ENCODE measurements at places on chromosomes 13 and 19.

DNA sequence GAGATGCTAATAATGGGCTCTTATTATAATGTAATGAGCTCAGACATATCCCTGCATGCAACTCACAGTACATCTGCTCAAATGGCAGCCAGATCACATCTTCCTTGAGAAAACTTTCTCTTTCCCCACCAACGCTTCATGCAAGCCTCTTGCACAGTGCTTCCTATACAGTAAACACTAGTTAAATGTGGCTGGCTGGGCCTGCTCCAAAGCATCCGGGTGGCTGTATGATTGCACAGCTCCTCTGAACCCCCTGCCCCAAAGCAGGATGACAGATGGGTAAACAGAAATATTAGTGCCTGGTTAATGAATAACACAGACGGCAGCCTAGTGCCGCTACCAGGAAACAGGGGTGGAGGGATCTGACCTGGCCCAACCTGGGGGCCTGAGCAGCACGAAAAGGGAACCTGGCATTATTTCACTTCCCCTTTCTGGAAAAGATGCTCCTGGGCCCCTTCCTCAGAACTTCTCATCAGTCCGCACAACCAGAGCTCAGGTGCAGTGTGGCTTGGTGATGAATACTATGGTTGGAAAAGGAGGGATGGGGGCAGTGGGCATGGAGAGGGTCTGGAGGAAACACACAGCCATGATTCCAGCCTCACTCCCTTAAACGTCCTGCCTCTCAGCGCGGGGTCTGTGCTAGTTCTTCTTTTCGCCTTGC lies 10.8 kb downstream of the FFAR2 start:
- no peak for DNase-seq

- no peak for DNase-seq
Observed at GRCh38 chr19:33609353-33609752, 12.4 kb upstream of the CHST8 start.

DNA sequence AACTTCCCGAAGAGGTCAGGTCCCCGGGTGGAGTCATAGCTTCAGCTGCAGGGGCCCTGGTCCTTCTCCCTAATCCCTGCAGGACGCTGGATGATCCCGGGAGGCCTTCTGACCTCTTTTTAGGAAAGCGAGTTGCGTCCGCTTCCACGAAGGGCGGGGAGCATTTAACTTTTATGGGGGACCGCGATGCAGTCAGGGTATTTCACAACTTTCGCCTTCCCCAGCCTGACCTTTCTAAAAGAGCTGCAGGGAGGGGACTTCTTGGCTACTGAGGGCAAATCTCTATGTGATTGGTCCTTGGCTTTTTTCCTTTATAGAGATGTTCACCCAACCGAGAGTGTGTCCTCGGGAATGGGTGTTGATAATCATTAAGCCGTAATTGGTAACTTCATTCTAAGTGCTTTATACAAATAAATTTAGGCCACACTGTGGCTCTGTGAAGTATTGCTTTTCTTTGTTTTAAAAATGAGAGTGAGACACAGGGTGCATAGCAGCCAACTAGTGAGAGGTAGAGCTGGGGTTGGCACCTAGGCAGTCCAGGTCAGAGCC lies 778 bp downstream of the ZNF230 start:
- DNase-seq: no peak

DNA sequence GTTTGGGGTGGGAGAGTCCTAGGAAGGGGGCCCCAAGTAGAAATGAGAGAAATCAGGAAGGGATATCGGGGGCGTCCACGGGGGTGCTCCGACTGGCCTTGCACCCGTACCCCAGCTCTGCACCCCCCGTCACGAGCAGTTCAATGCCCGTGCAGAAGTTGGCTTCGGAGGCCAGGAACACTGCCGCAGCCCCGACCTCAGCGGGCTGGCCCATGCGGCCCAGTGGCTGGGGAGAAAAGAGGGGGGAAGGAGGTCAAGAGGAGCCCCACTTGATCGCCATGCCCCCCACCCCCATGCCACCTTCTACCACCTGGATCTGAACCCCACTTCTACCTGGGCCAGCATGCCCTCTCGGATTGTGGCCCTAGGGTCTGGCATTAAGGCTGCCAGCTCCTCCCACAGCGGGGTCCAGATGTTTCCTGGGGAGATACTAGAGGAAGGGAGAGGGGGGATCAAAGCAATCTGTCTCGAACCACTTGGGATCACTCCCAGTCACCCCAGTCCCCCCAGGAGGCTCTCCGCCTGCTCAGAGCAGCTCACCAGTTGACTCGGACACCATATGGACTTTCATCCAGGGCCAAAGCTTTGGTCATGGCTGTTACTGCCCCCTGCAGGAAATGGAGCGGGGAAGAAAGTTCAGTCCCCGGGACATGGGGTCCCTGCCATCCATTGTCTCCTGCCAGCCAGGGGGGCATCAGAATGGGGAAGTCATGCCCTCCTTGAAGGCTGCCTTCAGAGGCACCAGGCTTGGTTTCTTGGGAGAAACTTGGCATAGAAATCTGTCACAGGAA lies 2.5 kb upstream of the BCAT2 start:
- no peak for DNase-seq

DNA sequence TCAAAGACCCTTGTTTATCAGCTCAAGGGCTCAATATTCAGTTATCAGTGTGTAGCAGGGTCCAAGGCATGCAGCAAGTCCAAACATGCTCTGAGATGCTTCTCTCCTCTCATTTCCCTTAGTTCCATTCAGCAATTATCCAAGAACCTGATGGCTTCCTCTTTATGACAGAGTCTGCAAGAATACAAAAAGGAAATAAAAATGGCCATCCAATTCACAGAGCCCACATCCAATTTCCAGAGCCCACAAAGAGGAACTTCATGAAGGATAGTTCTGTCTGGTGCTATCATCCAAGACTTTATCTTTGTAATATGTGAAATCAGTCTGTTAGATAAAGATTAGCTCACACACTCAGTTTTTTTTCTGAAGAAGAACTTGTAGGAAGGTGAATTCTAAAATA lies 217.2 kb downstream of the LACC1 start:
- DNase-seq: no peak

DNA sequence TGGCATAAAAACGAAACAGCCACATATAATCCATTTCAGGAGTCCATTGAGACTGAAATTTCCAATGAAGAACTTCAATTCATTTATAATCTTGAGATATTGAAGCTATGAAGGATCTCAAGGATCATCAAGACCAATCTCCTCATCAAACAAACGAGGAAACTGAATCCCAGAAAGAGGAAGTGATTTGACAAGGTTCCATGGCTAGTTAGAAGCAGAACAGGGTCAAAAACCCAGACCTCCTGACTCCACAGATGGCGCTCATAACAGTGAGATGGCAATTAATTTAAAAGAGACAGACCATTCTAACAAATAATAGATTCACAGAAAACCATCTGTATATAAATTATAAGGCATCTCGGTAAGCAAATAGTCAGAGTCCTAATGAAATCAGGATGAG lies 229.7 kb downstream of the KCTD12 start:
- DNase-seq: no peak

GRCh38 chr19:49927526-49928264 lies 1.3 kb upstream of the ATF5 start:
- DNase-seq: no peak

DNA sequence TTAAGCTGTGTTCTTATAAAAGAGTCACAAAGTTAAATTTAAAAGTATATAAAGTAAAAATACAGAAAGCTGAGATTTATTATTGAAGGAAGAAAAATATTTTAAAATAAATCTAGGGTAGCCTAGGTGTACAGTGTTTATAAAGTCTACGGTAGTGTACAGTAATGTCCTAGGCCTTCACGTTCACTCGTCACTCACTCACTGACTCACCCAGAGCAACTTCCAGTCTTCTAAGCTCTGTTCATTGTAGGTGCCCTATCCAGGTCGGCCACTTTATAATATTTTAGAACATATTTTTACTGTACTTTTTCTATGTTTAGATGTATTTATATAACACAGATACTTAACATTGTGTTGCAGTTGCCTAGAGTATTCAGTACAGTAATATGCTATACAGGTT lies 47.4 kb downstream of the NDFIP2 start:
- DNase-seq: no peak

DNA sequence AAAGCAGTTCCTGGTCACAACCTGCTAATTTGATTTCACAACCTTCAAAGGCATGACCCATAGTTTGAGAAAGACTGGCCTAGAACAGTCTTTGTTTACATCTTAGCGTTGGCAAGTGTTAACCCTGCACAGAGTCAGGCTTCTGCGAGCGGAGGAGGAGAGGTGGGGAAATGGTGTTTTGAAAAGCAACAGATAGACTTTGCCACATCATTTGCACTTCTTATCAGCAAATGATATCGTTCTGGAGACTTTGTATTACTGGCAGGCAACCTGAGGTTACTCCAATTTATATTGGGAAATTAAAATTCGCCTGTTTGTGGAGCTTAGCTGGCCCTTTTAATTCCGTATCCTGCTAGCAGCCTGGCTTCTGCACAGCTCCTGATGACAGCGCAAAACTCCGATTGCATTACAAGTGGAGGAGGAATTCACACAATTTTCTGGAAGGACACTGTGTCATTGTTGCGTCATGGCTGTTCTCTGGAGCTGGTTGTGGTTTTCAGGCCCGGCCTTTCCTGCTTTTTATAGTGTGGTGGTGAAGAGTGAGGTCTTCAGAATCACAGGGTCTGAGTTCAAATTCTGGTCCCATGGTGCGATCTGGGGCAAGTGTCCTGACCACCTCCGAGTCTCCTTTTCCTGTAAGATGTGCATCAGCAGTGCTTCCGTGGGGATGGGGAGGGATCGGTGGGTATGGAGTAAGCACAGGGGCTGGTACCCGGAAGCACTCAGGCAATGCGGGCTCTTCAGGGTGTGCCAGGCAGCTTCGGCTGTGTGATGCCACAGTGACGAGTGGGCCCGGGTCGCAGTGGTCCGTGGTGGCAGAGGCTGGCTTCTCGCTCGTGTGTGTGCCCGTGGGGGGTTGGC lies 49.1 kb upstream of the EHD2 start:
- DNase-seq: no peak

GRCh38 chr13:60727140-60727539 lies 330.1 kb downstream of the TDRD3 start:
- DNase-seq: no peak

DNA sequence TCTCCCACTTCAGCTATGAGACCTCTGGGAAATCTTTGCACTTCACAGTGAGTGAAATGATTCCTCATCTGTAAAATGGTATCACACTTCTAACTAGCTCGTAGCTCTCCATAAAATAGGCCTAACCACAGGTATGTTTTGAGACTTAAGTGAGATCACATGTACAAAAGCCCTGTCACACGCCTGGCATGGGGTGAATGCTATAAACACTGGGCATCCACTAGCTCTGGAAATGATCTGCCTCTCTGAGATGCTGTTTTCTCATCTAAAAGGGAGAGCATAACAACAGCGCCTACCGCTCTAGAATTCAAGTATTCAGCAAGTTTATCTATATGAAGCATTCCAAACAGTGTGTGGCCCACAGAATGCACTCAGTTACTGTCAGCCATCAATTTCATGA lies 2.2 kb downstream of the AKT2 start:
- DNase-seq: no peak

DNA sequence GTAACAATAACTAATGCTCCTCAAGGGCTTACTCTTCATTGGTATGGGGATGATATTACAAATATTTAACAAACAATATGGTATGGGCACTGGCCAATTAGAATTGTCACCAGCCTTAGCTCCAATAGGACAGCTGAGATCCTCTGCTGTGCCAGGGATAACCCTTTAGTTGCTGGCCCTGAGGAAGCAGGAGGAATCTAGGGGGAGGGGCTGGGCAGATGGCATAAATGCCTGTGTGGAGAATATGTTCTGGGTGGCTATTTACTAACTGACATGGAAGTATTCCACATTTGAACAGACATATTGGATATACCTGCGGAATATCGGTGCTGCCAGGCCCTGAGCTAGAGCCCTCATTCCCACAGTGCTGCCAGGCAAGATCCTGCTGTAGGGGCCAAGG lies 16.6 kb upstream of the LRCH1 start:
- no peak for DNase-seq

- no peak for DNase-seq
Observed at GRCh38 chr13:108597943-108598342, 31.5 kb upstream of the MYO16 start.

- DNase-seq: no peak
Observed at GRCh38 chr19:30065680-30066606, 123.9 kb downstream of the URI1 start.

DNA sequence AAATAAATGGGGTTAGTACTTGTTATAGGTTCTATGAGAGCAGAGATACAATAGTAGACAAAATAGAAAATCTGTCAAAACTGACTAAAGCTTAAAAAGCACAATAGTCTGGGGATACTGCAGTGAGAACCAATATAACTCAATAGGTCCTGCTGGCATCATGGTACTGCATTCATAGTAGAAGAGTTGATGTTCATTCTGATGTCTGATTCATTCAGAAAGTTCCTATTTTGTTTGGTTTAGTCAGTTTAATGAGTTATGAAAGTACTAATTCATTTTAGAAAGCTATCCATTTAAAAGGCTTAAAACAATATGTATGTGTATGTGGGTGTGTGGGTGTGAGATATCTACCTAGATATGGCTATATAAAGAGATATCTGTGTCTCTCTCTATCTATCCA lies 152.8 kb downstream of the LHFPL6 start:
- no peak for DNase-seq

- no peak for DNase-seq
Observed at GRCh38 chr13:26497968-26498511, 59.4 kb upstream of the WASF3 start.

GRCh38 chr13:26475176-26476110 lies 82.0 kb upstream of the WASF3 start:
- no peak for DNase-seq

- DNase-seq: no peak
Observed at GRCh38 chr13:53415135-53415534, 386.5 kb downstream of the OLFM4 start.

GRCh38 chr13:113835461-113836270 lies 28.2 kb downstream of the GAS6 start:
- no peak for DNase-seq

GRCh38 chr19:16328824-16329482 lies 4.3 kb downstream of the KLF2 start:
- no peak for DNase-seq

DNA sequence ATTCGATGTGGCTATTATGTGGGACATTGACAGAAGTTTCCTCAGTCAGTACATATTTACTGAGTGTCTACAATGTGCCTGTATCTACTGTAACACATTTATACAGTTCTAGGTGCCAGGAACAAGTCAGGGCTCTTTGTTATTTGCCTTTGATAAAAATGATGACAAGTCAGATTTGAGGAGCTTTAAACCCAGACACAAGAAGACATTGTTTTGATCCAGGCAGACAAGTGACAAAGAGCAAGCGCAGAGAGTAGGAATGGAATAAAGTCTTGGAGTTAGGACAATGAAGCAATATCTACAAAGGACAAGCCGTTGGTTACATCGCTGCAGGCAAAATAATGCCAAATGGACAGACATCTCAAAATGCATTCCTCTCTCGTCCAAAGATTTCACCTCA lies 70.1 kb downstream of the ITGBL1 start:
- DNase-seq: no peak

- no peak for DNase-seq
Observed at GRCh38 chr19:2194513-2195078, 30.9 kb downstream of the DOT1L start.

GRCh38 chr13:34869696-34870095 lies 72.4 kb upstream of the NBEA start:
- DNase-seq: no peak

GRCh38 chr19:6744381-6745301 lies 5.2 kb downstream of the TRIP10 start:
- DNase-seq: no peak

Data from stimulated activated CD4-positive, alpha-beta T cell treated with anti-CD3 and anti-CD28 coated beads, Interleukin-4, amount 100 ng/mL, for 48 hours (primary cell).